Stimulated activated CD8-positive, alpha-beta memory T cell treated with anti-CD3 and anti-CD28 coated beads, Interleukin-4, amount 100 ng/mL, for 4 hours (primary cell): ENCODE measurements at places on chromosomes 11 and 22.

GRCh38 chr11:68658661-68659060 is 25.7 kb upstream of the GAL start:
- no peak for DNase-seq

GRCh38 chr22:45263463-45264269 is 21.1 kb upstream of the UPK3A start:
- no peak for DNase-seq

GRCh38 chr11:19466314-19466713 is 225.6 kb upstream of the E2F8 start:
- no peak for DNase-seq

- no peak for DNase-seq
These were observed at the start of gene MIAT for GRCh38 chr22:26656891-26657851. MIAT (plus strand) TSS chr22:26657588.

DNA sequence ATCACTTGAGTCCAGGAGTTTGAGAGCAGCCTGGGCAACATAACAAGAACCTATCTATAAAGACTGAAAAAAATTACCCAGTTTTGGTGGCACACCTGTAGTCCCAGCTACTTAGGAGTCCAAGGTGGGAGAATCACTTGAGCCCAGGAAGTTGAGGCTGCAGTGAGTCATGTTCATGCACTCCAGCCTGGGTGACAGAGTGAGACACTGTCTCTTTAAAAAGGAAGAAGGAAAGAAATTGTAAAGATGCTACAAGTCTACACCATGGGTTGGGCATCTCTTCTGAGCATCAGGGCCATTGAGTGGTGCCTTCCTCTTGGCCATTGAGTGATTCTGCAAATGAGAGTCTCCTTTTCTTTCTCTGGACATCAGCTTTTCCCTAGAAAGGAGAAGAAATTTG is 15.7 kb upstream of the MTMR3 start:
- DNase-seq, result no peak

- DNase-seq, result no peak
These were observed 82.3 kb upstream of the EED start for GRCh38 chr11:86162239-86162638.

DNA sequence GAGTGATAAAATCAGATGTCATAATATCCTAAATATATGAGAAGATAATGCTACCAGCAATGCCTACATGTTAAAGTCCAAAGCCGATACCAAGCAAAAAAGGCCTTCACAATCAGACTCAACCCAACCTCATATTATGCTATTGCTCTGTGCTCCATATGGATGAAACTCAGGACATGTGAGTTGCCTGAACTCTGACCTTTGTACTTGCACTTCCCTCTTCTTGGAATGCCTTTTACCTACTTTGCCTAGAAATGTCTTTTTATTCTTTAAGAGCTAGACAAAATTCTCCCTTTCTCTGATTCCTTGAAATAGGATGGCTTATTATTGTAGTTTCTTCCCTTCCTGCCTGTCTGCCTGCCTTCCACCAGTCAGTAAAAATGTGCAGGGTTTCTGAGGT is 954.7 kb upstream of the CCDC90B start:
- DNase-seq, result no peak

GRCh38 chr11:76823481-76824028 is 37.2 kb upstream of the ACER3 start:
- no peak for DNase-seq

GRCh38 chr11:108468478-108468864 is 1.1 kb upstream of the C11orf65 start:
- no peak for DNase-seq

- DNase-seq, result no peak
These were observed 31.4 kb downstream of the PPM1F start for GRCh38 chr22:21921184-21921721.
